ENCODE measurements at places on chromosomes 7 and 10. TPM values are rescaled to one million over a fixed set of nuclear protein-coding genes. Genes with fewer than 3 reads are reported as not detected.

The PAPOLB gene
- 0.82 TPM for total RNA-seq

The INMT gene
- total RNA-seq: 0.41 TPM

The SCIN gene
- total RNA-seq: 1.6 TPM

The HOXA13 gene
- total RNA-seq: not detected

The RNF32 gene
- 1.2 TPM for total RNA-seq

The COBL gene
- total RNA-seq: 2.4 TPM

The NANOS1 gene
- total RNA-seq: 7.3 TPM

Data from frontal cortex (tissue), 4 donors.